Daoy (cell line): ENCODE measurements at places on chromosomes 11 and 22. TPM values are rescaled to one million over a fixed set of nuclear protein-coding genes. Genes with fewer than 3 reads are reported as not detected.

GRCh38 chr11:39365809-39366436, 2093.5 kb downstream of the LRRC4C start:
- DNase-seq: peak; percentile 48

Gene TRIM49C
- total RNA-seq: not detected in 2 replicates

Gene CTSF
- 7.5 and 9.5 TPM in 2 replicates for total RNA-seq

Gene ZNHIT2
- 18.2 and 36.9 TPM in 2 replicates for total RNA-seq

- no peak for DNase-seq
Observed at GRCh38 chr22:48772286-48772907, 1055.3 kb downstream of the BRD1 start.

Gene C11orf86
- total RNA-seq: not detected in 2 replicates

Gene LDHAL6A
- total RNA-seq: 0.11 TPM in 1 of 2 replicates, not detected in the other

DNA sequence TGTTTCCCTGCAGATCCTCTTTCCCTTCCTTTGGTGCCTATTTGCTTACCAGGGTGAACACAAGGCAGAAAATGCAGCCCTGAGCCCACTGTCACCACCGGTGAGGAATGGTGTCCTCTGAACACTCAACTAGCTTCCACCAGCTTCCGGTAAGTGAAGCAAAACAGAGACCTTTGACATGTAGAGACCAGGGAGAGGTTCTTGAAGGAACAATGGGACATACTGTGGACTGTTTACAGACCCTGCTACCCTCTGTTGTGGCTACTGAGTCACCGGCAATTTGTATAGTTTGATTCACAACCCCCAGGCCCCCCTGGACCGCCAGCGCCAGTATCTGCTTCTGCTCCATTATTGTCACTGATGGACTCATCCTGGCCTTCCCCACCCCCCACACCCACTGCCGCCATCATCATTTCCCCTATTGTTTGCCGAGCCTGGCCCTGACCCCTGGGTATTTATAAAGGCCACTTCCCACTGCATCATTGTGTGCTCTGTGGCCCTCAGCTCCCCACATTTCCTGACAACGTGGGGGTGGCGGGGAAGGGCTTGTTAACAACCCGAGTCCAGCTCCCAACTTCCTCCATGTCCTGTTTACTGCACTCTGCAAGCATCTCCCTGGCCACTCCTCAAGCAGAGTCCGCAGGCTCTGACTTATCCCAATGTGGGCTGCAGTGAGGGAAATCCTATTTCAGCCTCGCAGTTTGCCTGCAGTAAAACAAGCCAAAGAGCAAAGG, 252.9 kb downstream of the ETS1 start:
- peak; percentile 60 for DNase-seq

DNA sequence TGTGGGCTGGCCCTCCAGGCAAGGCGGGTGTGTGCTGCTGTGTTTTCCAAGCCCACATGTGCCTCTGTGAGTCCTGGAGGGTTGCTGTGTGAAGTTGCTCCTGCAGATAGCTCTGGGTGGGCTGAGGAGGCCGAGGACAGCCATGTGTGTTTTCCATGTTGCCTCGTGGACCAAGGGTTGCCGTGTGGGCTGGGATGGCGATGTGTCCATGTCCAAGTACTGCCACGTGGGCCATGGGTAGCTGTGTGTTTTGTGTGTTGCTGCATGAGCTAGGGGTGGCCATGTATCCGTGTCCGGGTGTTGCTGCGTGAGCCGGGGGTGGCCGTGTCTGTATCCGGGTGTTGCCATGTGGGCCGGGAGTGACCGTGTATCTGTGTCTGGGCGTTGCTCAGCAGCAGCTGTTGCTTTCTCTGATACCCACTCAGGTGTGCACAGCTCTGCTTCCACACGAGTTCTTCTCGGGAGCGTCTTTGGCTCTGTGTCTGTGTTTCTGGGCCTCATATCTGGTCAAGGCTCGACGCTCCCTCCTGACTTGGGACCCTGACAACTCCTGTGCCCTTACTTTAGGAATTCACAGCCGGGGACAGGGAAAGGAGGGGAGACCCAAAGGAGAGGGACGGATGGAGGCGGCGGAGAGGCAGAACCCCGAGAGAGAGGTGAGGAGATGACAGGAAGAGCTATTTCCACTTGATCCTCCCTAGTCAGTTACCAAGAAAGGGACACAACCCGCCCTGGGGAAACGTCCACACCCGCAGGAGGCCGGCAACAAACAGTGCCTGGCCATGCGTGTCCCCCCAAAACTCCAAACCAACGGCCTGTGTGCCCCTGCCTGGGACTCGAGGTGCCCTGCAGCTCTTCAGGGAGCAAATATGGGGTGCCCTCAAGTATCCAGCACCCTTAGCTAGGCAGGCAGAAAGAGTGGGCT, 83.1 kb downstream of the PHF21B start:
- DNase-seq: no peak

DNA sequence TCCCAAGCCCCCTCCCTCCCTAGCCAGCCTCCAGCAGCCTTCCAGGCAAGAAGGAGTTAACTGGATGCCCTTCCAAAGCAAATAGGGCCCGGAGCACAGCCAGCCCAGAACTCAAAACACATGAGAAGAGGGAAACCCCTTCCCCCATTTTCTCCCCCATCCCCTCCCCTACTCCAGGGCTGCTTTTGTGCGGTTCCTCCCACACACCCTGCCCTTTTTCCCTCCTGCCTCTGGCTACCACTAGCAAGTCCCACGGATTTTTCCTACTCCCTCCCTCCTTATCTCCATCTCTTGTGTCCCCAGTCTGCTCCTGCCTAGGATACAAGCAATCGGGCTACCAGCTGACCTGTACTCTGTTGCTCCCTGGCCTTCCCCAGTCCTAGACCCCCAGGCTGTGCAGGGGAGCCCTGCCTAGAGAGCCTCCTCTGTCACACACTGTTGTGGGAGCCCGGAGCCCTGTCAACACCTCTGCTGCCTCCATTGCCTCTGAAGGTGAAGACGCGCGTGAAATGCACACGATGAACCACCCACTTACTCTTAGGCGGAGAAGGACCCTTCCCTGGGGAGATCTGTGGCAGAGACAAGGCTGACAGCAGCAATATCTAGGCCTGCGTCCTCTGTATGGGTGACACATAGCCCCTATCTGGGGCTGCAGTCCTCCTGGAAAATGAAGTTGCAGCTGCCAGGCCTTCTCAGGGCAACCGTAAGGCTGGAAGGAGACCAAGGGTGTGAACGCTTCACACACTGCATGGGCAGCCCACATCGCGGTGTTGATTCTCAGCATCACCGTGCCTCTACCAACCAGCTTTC, 282.8 kb downstream of the MN1 start:
- no peak for DNase-seq

GRCh38 chr11:1934335-1935155, 12.6 kb upstream of the MRPL23 start:
- no peak for DNase-seq

DNA sequence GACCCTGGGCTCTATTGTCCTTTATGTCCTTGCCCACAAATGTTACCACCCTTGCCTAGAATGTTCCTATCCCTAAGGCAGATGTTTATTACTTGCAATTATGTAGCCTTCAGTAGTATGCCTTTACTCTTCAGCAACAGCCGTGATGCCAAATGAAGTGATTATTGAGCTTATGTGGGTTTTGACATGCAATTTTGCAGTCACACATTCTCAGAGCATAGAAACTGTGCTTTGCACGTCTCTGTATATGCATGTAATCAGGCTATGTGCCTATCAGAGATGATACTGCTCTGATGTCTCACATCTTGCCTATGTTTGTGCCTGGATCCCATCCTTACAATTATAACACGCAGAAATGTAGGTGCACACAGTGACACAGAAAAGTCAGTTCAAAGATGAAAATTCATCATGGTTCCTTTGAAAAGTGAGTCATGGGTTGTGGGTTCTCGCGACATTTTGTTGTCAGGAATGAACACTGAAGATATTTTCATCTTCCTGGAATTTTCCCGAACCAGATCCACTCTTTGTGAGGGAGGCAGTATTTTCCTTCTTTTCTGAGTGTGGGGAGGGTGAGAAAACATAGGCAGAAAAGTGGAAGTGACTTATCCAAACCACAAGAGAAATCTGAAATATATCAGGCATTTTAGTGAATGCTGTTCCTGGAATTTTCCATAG, 81.1 kb downstream of the BMAL1 start:
- peak; percentile 10 for DNase-seq
